ENCODE measurements at places on chromosomes 12 and 14.

DNA sequence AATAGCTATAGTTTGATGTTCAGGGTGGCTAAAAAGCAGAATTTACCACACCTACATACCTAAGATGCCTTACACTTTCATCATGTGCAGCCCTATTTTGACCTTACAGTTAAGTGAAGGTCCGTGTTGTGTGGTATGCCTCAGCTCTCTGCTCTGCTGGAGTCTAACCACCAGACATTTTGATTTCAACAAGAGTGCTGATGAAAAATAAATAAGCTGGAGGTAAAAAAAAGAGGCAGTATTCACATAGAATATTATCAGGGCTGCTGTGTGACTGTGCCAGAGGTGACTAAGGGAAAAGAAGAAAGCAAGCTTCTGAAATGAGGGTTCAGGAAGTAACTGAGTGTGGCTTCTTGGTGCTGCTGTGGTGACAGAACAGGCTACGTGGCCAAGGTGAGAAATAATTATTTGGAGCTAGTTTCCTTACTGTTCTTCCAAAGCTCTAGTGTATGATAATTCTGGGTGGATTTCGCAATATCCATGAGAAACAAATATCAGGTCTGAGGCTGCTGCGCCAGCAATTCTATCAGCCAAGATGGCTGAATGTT is 188.8 kb downstream of the STXBP6 start:
- no peak for DNase-seq

DNA sequence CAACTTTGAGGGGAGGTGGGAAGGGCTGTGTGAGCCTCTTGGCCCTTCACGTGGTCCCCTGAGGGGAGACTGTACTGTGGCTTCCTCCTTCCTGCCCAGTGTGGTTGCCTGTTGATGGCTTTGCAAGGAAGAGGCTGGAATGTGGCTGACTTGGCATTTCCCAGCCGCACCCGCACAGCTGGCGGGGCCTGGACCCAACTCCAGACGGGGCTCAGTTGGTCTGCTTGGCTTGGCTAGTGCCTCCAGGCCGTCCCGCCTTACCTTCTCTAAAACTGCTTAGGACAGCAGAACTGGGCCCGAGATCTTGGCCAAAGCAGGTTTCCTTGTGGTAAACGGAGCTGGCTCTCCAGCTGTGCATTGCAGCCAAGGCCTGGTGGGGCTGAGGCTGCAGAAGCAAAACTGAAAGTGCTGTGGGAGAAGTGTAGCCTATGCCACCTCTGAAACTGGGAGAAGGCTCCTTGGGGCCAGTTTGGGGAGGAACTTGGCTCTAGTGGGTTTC is 139.5 kb downstream of the SMOC1 start:
- DNase-seq = no peak

- DNase-seq = no peak
Measured at GRCh38 chr14:59450716-59451115, 14.5 kb downstream of the GPR135 start.

DNA sequence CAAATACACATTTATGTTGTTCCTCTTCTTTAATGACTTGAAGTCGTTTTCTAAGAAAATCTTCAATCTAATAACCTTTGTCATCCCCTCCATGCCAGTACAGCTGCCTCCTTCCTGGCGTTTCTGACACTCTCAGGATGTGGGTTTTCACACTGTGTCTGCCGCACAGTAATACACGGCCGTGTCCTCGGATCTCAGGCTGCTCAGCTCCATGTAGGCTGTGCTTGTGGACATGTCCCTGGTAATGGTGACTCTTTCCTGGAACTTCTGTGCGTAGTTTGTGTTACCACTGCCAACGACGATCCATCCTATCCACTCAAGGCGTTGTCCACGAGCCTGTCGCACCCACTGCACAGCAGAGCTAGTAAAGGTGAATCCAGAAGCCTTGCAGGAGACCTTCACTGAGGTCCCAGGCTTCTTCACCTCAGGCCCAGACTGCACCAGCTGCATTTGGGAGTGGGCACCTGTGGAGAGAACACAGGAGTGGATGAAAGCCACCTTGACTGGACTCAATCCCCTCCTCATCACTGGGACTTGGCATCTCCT is 1095.9 kb downstream of the TMEM121 start:
- no peak for DNase-seq

DNA sequence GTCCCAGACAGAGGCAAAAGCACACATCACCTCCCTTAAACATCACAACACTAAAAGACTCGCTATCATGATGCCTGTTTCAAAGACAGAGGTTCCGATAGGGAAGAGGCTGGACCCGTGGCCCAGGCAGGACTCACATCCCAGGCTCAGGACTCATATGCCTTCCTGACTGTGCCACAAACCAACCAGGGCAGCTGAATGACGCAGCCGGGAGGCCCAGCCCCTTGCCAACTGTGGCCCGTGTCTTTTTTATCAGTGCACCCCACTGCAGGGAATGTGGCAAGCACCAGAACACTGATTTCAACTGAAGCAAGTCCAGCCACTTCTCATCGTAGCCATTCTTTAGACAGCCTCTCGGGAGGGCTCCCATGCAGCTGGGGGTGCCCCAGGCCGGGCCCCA is 132.3 kb downstream of the KSR2 start:
- DNase-seq = no peak

- DNase-seq = no peak
Measured at GRCh38 chr12:103810111-103810510, 30.9 kb downstream of the NT5DC3 start.

DNA sequence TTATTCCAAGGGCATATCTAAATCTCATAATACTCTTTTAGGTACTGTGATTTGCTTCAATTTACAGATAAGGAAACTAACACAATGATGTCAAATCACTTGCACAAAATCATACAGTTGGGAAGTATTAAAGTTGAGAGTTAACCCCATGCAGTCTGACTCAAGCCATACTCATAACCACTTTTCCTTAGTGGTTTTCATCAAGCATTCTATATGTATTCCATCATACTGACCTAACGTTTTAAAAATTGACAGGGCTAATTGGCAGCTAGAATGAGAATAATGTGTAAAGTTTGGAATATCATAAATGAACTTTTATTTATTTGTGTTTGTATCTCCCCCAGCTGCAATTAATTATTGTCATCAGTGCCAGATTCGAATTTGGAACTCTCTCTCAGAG is 20.9 kb downstream of the PUS7L start:
- no peak for DNase-seq

GRCh38 chr12:120713861-120714482 is 3.7 kb downstream of the UNC119B start:
- DNase-seq = peak; percentile 49

- DNase-seq = no peak
Measured at GRCh38 chr12:80190001-80190400, 90.7 kb downstream of the OTOGL start.

GRCh38 chr14:34957771-34958286 is 25.0 kb upstream of the SRP54 start:
- DNase-seq = no peak

- no peak for DNase-seq
Measured at GRCh38 chr14:26377150-26377549, 220.7 kb downstream of the NOVA1 start.

DNA sequence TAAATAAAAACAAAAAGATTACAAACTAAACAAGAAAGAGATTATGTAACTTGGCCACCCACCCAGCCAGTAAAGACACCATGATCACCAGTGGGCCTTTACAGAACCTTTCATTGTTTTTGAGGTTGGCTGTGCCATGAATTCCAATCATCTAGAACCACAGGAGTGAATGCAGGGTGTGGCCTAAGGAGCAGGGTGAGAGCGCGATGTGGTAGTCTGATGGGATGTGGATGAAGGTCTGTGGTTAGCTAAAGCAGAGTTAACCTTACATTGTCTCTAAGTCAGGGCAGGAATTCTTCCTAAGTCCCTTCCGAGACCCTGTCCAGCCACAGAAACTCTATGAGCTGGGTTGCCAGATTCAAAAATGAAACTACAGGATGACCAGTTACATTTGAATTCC is 54.0 kb upstream of the CDKN3 start:
- DNase-seq = no peak

DNA sequence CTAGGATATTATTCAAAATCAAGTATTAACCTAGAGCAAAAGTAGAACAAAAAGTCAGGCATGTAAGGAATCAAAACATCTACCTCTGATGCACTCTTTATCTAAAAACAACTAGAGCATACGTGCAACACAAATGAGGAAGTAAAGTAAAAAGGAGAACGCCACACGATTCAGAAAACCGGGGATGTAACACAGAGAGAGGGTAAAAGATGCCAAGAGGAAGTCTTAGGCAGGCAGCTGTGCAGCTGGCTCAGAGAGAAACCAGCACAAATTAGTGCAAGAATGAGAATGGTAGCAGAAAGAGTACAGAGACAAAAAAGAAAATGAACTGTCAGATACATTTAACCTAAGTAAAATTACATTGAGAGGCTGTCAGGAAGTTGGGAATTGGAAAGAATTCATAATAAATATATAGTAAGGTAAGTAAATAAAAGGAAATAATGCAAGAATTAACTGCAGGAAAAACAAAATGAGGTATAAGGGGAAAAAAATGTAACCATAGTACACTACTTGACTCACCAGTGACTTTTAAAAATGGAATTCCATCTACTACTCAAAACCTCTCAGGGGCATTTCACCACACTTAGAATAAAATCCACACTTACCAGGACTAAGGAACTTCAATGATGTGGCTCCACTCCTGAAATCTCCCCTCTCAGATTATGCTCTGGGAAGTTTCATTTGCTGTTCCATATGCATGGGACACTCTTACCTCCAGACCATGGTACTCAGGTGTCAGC is 17.1 kb downstream of the BCAT1 start:
- DNase-seq = no peak

DNA sequence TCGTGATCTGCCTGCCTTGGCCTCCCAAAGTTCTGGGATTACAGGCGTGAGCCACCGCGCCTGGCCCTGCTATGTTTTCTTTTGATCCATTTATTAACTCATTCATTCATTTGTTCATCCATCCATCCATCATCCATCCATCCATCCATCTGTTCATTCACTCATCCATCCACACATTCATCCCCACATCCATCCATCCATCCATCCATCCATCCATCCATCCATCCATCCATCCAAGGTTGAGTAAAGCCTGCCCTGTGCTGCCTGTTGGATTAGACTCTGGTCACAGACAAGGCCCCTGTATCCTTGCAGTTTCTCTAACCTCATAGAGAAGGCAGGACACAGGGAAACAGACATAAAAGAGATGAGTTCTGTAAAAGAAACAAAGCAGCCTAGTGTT is 44.9 kb downstream of the DNAH10 start:
- DNase-seq = no peak

GRCh38 chr12:8899830-8900229 is 14.5 kb upstream of the PHC1 start:
- DNase-seq = no peak

DNA sequence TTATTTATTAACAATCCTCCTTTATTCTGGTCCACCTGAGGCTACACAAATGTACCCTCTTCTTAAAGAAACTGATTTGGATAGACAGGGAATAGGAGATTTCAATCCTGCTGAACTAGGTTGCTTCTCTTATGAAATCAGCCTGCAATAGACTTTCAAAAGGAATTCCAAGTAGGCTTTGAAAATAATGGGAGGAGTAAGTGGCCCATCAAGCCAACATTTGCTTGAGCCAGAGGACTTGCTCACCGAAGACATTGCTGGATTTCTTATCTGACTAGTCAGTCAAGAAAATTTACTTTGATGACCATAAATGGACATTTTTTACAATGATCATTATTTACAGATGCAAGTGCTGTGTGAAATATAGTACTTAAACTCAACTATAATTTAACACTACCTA is 82.8 kb upstream of the RASSF8 start:
- DNase-seq = no peak

- DNase-seq = peak; percentile 9
Measured at GRCh38 chr12:12210983-12211382, 55.9 kb downstream of the LRP6 start.

GRCh38 chr14:55572578-55572977 is 7.4 kb upstream of the KTN1 start:
- DNase-seq = no peak

- no peak for DNase-seq
Measured at GRCh38 chr12:93029091-93029490, 100.0 kb upstream of the EEA1 start.

DNA sequence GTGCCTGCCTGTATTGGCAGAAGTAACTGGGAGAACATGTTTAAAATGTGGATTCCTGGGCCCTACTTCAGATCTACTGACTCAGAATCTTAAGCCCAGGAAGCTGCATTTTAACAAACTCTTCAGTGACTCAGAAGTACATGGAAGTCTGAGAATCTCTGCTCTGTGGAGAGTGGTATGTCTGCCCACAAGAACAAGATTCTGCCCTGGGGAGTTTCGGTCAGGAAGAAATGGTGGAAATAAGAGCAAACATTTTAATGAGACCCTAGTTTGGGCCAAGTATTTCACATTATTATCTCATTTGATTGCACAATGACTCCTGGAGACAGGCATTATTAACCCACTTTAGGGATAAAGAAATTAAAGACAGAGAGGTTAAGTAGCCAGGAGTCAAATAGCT is 8.2 kb downstream of the ALDH1L2 start:
- no peak for DNase-seq

GRCh38 chr12:115979351-115979750 is 298.1 kb downstream of the MED13L start:
- no peak for DNase-seq

GRCh38 chr14:51609251-51609954 is 42.3 kb upstream of the FRMD6 start:
- DNase-seq = no peak

GRCh38 chr14:53002576-53002975 is 51.7 kb upstream of the FERMT2 start:
- no peak for DNase-seq

- DNase-seq = no peak
Measured at GRCh38 chr12:101695706-101696105, 1.7 kb upstream of the CHPT1 start.

GRCh38 chr14:98298481-98299244 is 973.3 kb downstream of the BCL11B start:
- DNase-seq = no peak
